ENCODE measurements at places on chromosomes 1 and 21.
A peak's percentile ranks its signal among the peaks of the same experiment; 100 is the strongest.

GRCh38 chr21:38984982-38985567 lies 179.3 kb downstream of the ETS2 start:
- no peak for DNase-seq

- DNase-seq, result no peak
Observed at GRCh38 chr1:154431586-154432373, 26.6 kb downstream of the IL6R start.

- DNase-seq, result no peak
Observed at GRCh38 chr1:54335011-54335754, 71.0 kb downstream of the SSBP3 start.

DNA sequence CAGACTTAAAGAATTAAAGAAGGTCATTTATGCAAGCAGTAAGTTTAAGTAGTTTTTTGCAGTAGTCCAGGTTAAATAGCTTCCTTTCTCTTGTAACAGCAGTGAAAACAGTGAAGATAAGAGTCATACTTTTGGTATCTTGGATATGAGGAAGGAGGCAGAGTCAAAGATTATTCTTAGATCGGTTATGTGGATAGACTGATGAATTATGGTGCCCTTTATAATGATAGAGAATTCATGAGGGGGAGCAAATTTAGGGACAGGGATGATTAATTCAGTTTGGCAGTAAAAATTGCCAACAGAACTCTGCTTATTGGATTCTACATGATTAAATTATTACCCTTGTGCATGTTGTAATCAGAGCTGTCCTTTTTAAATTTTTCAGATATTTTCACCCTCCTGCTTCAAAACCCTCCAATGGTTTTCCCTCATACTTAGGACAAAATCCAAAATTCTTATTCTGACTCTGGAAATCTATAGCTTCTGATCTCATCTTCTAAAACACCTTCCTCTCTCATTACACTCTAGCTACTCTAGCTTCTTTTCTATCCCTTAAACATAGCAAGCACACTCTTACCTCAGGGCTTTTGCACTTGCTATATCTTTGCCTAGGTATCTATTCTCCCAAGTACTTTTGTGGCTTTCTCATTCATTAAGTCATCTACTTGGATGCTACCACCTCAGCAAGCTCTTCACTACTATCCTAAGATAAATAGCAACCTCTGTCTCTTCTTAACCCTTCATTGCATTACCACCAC lies 79.8 kb downstream of the PKN2 start:
- DNase-seq, result no peak

DNA sequence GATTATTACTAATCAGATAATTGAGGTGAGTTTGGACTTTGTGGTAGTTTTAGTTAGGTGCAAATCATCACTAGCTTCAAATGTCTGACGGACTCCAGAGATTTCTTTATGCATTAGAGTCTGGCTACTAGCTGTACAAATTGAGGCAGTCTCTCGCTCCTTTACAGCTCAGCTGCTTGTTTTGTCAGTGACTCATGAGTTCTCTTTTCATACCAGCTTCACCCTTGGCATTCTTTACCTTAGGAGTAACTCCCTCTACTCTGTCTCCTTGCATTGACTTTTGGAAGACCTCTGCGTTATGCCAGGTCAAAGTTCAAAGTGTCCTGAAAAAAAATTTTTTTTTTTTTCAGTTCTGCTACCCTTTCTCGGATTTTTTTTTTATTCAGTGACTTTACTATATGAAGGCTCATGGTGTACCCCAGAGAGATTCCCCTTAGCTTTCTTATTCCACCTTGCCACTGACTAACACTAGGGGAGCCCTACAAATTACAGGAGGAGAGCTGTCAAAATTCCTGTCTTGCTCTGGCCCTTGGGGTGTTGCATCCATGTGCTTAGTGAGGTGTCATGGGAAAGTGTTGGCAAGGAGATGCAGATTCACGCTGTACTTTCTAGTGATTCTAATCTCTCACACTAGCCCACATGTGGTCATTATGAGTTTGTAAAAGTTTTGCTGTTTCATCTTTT lies 576.6 kb downstream of the ADGRL2 start:
- DNase-seq, result no peak

DNA sequence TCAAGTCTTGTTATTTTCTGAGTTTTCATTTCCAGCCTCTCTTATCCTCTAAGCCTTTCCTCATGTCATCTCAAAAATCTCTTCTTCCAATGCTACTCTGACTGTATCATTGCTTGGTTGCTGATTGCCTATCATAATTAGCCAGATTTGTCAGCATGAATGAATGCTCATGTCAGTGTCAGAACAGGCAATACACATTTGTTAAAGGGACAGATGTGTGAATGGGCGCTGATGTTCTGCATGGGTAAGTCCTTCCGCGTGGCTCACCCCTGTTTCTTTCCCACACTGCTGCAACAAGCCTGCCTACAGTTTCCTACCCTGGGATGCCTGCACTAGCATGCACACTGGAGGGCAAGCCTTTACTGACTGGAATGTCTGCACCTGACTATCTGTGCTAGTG lies 100.6 kb downstream of the RHOU start:
- no peak for DNase-seq

DNA sequence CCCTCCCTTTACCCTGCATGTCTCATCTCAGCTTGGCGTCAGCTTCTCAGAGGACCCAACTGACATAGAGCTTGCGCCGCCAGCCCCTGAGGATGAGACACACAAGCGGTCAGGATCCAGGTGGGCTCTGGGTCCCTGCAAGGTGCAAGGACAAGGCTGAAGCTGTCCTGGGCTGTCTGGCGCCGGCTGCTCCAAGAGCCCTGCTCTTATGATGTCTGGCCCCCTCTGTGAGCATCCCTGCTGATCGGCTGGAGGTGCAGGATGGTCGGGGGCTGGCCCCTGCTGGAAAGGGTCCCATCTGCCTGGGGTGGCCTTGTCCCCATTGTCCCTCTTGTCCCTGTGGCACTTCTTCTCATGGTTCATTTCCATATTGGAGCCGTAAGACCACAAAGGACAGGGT lies 479.0 kb downstream of the NPHP4 start:
- no peak for DNase-seq

GRCh38 chr1:216073793-216074595 lies 349.3 kb downstream of the USH2A start:
- DNase-seq, result no peak

- no peak for DNase-seq
Observed at GRCh38 chr1:221122501-221122900, 243.3 kb downstream of the HLX start.

DNA sequence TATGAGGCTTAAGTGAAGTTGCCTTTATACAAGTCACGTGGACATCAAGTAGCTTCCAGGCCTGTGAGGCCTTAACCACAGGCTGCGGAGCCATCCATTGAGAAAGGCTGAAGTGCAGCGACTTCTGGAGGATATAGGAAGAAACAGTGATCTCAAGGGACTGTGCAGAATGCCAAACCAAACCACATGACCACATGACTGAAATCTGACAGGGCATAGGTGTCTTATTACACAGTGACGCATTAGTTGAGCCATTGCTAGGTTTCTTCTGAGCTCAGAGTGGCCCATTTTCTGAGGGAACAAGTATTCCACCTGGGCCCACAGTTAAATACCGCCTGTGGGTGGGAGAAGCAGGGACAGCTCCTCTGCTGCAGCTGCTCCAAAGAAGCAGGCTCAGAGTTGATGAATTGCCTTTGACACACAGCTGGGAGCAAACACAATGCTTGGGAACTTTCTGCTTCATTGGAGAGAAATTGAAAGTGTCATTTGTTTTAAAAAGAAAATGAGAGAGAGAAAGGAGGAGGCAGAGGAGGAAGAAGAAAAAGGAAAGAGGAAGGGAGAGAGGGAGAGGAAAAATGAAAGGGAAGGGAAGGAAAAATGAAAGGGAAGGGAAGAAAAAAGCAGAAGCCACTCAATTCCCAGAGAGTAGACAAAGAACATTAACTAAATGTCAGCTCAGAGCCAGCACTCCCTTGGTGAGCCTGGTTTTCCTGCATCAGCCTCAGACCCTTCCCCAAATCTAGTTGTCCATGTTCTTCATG lies 94.4 kb downstream of the COLGALT2 start:
- DNase-seq, result no peak

- DNase-seq, result no peak
Observed at GRCh38 chr1:201925981-201926645, 20.2 kb downstream of the LMOD1 start.

DNA sequence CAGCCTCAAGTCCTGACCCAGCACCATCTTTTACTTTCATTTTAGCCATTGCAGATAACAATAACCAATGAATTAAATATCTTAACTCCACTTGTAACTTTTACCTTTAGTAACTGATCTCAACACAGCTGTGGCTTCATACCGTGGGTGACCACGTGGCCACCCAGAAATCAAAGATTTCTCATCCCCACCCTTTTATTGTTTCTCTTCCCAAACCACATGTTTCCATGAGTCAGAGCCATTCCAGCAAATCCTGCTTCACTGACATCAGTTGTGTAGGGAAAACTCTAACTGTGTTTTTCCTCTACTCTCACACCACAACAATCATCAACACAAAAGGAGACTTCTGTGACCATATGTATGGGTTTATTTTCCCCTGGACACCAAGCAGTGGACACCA lies 25.1 kb upstream of the BRDT start:
- DNase-seq, result no peak

DNA sequence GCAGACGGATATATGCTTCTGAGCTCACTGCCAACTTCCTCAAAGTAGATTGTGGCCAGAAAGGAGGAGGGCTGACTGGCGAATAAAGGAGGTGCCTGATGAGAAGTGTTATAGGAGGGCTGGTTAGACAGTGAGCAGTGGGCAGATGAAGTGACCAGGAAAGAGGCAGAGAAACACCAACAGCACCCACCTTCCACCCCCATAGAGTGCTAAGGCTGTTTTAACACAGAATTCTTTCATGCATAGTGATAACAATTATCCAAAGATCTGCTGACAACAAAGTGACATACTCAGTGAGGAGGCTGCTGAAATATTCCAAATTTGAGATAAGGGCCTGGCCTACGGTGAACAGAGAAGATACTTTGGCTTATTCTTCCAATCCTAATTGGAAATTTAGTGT lies 21.2 kb upstream of the MTR start:
- no peak for DNase-seq

- DNase-seq, result no peak
Observed at GRCh38 chr1:224127925-224128819, 14.3 kb downstream of the FBXO28 start.

DNA sequence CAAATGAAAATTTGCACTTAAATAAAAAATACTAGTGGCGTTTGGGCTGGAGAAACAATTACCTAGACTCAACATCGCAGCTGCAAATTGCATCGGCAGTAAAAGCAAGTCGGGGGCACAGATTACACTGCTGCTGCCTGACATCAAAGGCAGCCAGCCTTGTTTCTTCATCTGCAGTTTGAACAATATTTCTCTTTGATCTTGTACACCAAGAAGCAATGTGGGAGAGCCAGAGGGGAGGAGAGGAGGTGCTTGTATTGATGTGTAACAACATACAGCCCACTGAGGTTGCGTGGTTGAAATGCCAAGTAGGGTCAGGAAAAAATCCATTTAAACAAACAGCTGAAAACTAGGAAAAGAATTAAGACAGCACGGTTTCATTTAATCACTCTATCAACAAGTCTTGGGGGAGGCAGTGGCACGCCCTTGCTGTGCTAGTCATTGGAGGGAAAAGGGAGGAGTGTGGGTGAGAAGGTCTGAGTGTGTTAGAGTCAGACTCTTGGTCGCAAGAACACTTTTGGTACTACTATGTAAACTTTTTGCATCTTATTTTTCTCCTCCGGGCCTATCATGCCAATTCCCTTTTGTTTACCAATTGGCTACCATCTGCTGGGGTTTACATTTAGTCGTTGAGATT lies 456.5 kb downstream of the OMA1 start:
- DNase-seq, result no peak

GRCh38 chr1:95304803-95305202 lies 70.8 kb downstream of the RWDD3 start:
- DNase-seq, result no peak

- no peak for DNase-seq
Observed at GRCh38 chr1:200780545-200781369, 42.1 kb downstream of the CAMSAP2 start.

DNA sequence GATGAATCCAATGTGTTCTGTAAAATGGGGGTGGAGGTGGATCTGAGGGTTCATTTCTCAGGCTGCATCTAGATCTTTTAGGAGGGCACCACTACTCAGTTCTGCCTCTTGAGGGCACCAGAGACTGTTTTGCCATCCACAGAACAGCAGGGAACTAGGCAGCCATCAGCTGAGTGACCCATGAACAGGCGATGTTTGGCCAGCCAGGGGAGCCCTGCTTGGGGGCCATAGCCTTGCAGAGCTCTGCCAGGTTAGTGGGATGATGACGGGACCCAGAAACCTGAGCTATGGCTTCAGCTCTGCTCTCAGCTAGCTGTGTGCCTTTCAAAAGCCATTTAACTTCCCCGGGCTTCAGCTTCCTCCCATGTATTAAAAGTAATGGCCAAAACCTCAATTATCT lies 13.4 kb upstream of the NOS1AP start:
- DNase-seq, result peak; percentile 19

GRCh38 chr1:111513410-111514020 lies 10.1 kb upstream of the ADORA3 start:
- DNase-seq, result no peak

GRCh38 chr1:225934711-225935110 lies 6.3 kb downstream of the LEFTY2 start:
- no peak for DNase-seq

DNA sequence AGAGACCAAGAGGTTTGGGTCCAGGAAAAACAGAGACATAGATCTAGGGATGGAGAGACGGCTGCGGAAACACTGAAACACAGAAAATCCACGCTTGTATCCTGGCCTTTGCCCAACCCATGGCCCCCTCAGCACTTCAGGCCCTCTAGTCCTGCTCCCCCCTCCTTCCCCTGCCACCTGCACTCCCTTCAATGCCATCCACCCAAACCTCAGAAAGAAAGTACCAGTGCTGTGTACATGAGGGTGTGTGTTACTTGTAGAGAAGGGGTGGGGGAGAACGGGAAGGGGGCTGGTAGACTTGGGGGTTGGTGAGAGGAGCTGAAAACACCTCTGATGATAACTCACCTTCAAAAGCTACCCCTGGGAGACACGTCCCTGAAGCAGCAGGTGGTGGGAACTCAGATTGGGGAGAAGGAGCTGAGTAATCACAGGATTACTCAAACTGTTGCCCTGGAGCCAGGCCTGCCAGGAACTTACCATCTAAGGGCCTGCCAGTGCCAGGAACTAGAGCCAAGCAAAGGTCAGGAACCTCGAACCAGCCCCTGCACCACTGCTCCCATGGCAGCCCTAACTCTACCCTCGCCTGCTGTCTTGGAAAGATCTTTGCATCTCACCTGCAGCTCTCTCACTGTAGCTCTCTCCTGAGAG lies 11.5 kb downstream of the RORC start:
- DNase-seq, result no peak

DNA sequence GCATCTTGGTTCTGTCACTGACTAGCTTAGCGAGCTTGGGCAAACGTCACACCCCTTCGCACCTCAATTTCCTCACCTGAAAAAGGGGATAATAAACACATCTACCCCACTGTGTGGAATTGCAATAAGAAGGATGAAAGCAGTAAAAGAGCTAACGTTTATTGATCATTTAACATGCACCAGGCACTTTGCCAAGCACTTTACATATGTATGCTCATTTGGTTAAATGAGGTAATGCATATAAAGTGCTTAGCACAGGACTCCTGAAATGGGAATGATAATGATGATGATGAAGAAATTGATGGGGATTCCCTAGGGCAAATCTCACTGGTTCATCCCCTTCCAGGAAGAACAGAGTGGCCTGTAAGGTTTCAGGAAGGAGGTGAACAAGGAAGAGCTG lies 4.8 kb downstream of the NKAIN1 start:
- no peak for DNase-seq

GRCh38 chr1:56972976-56973375 lies 7.2 kb upstream of the C8B start:
- no peak for DNase-seq

- no peak for DNase-seq
Observed at GRCh38 chr1:106207185-106207584, 849.3 kb upstream of the PRMT6 start.

GRCh38 chr1:151289991-151290708 lies 8.1 kb downstream of the ZNF687 start:
- no peak for DNase-seq

All from GM12892 (cell line).